Osteoblast (primary cell): ENCODE measurements at places on chromosomes 11 and 22.

DNA sequence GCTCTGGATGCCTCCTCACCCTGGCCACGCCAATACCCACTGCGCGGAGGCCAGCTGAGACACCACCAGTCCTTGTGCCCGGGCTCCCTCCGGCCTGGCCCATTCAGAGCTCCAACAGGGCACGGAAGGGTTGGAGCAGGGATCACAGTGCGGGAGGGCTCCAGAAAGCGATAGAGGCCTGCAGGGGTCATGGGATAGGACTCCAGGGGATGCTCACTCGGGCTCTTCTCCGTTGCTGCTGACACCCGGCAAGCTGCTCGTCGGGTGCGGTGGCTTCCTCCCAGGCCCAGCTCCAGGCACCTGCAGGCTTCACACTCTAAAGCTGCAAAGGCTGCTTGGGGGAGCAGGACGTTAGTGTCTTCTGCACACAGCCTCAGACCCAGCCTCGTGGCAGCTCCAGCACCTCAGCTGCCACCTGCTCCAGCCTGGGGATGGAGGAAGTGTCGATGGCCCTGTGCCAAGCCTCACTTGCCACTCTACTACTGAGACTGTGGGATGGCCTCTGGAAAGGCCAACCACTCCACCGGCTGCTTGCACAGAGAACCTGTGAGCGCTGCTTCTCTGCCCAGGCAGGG is 10.6 kb downstream of the WNT7B start:
- no peak for DNase-seq

DNA sequence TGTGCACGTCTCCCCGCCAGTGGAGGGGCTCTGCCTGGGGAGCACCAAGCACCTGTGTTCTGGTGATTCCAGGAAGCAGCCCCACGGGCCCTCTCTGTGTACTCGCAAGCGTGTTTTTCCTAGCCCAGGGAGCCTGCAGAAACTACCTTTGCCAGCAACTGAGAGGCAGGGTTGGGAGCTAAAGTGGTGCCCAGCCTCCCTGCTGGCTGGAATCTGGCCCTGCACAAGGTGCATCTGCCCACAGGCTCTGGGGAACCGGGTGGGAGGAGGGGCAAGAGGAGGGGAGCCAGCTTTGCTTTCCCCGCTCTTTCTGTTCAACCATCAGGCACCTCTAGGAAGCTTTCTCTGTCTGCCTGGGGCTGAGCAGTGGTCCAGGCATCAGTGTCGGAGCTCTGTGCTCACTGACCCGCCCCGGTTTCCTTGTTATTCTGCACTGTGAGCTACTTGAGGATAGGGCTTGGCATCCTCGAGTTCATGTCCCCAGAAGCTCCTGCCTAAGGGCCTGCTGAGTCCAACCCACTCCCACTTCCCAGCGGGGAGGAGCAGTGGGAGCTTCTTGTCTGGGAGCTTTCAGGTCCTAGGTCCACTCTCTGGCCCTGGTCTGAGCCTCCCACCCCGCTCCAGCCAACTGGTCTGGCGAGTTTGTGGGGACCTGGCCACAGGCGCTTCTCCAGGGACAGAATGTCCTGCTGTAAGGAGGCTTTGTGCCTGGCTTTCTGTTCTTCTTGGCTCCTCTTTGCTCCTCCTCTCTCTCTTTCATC is 14.9 kb downstream of the DAGLA start:
- peak; percentile 84 for DNase-seq

GRCh38 chr11:110086892-110087309 is 6.3 kb upstream of the ZC3H12C start:
- DNase-seq: peak; percentile 60

DNA sequence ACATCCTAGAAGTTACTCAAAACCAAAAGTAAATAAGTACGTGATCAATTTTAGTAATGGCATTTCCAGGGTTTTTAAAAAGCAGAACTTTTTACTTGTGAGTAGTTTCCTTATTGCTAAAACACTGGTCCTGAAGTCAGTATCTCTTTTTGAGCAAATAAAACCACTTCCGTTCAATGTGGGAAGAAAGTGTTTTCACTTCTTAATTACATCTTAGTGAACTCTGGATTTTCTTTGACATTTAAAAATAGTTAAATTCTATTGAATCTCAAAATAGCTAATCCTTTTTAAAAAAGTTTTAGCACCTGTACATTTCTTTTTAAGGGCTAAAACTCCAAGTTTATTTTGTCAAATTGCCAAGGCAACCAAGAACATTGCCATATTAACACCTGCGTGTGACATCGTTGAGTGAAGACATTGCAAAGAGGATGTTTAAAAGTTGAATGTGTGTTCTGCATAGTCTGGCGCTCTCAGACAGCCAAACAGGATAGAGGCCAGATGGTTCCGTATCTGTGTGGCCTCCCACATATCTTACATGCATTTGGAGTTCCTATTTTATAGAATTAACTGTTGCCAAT is 17.2 kb upstream of the OR5B21 start:
- DNase-seq: no peak

GRCh38 chr11:110852921-110853490 is 140.8 kb upstream of the ARHGAP20 start:
- DNase-seq: no peak
